ENCODE measurements at places on chromosomes 4 and X.

DNA sequence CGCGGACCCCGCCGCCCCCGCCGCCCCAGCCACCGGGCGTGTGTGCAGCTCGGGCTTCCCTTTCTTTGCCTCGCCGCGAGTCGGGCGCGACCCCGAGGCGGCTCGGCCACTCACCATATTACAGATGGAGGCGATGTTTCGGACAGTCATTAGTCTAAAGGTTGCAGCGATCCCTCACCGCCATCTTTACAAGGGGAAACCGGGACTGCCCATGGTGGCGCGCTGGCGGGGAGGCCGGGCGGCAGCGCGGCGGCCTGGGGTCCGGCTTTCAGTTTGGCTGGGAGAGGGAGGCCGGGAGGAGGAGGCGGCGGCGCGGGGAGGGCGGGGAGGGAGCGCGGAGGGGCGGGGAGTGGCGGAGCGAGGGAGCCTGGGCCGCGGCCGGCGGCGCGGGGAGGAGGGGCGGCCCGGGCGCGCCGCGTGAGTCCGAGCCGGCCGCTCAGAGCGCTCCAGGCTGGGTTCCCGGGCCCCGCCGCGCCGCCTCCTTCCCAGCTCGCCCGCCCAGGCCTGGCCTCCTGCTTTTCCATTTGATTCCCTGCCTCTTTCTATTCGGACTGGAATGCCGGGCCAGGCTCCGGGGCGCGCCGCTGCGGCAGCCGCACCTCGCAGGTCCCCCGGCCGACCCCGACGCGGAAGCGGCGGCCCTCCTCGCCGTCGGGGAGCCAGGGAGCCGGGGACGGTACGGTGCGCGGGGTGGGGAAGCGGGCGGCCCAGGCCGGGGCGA, at the start of gene USP46:
TSS of gene USP46 (minus strand) at position 301 of the 721 bp plus-strand sequence. CDS start at position 150, 151 bp downstream.
- peak; percentile 49 for DNase-seq

- no peak for DNase-seq
Measured at GRCh38 chrX:132375941-132376340, 112.9 kb downstream of the MBNL3 start.

GRCh38 chr4:76219299-76220055, 5.9 kb upstream of the SCARB2 start:
- DNase-seq = no peak

GRCh38 chr4:150461957-150462356, 120.0 kb upstream of the MAB21L2 start:
- no peak for DNase-seq

- DNase-seq = no peak
Measured at GRCh38 chr4:24693636-24694035, 101.7 kb upstream of the SOD3 start.

DNA sequence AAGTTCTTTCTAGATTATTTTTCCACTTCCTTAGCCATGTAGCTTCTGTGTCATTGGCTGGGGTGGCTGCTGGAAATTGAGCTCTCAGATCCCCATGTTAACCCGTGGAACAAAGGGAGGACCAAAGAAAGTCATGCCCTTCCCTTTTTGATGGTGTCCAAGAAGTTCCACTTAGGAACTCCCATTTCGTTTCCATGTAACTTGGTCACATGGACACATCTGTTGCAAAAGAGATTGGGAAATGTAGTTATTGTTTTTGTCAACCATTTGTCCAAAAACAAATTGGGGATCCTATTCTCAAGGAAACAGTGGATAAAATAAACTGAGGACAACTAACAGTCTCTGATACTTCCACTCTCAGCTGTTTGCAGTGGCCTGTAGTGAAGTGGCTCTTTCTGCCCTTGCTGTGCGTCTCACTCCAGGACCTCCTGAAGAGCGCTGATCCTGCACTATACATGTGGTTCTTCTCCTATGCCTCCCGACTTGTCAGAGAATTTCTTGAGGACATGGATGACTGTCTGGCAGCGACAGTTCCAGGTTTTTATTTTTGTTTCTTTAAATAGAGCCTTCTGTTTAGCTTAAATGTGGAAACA, 125.3 kb upstream of the LNX1 start:
- DNase-seq = no peak

- no peak for DNase-seq
Measured at GRCh38 chrX:19912-20571, 261.1 kb upstream of the PLCXD1 start.

DNA sequence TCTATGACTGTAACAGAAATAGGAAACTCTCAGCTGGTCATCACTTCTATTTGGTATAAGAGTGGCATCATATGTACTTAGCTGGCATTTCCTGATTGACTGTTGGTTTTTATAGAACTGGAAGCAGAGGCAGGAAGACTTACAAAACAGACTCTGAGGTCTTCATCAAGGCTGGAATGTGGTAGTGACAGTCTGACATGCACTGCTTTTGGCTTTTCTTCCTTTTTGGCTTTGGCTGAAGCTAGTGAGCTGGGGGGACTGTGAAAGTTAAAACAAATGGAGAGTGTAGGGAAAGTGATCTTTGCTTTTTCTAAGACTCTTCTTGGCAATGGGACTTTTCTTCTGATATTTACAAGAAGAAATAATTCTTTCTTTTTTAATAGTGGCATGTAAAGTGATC, 121.1 kb upstream of the SLC4A4 start:
- no peak for DNase-seq

DNA sequence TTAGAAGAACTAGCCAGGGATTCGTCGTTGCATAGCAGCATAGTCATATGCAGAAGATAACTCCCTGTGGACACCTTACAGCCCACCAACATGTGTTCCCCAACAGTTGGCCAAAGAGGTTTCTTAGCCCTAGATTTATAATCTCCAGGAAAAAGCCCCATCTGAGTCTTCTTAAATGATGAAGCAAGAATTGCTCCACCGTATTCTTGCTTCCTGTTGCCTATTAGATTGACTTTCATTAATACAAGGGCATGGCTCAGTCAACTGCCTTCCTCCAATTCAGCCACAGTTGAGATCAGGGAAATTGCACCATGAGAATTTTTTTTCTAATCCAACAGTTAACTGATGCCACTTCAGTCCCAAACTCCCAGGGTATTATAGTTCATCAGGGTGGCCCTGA, 5.2 kb upstream of the AFF2 start:
- DNase-seq = no peak

- DNase-seq = no peak
Measured at GRCh38 chr4:3402491-3403347, 39.0 kb upstream of the HGFAC start.

DNA sequence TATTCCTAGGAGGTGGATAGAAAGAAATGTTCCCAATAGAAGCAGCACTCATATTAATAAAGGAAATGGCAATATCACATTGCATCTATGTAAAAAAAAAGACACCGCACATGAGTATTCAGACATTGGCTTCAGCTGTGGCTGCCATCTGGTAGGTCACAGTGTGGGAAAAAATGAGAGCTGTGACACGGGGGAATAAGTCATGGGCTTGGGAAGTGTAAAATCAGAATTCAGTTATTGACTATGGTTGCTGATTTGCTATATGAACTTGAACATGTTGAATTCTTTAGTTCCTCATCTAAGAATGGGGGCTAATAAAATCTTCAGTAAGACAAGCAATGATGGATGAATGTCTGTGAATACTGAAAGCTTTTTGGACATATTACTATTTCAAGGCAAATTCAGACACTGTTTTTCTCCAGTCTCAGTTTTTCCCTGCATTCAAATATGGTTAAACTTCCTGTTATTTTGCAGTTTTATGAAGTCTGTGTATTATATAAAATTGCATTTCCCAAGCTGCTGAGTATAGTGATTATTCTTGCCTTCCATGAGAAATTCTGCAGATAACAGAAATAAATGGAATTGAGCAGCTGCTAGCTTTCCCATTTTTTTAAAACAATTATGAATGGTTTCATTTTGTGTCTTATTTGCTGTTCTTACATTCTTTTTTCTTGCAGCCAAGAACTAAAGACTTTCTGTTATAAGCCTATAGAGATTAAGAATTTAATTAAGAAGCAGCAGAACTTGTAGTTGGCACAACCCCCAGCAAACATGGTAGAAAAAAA, 221.0 kb downstream of the ANKRD50 start:
- no peak for DNase-seq

DNA sequence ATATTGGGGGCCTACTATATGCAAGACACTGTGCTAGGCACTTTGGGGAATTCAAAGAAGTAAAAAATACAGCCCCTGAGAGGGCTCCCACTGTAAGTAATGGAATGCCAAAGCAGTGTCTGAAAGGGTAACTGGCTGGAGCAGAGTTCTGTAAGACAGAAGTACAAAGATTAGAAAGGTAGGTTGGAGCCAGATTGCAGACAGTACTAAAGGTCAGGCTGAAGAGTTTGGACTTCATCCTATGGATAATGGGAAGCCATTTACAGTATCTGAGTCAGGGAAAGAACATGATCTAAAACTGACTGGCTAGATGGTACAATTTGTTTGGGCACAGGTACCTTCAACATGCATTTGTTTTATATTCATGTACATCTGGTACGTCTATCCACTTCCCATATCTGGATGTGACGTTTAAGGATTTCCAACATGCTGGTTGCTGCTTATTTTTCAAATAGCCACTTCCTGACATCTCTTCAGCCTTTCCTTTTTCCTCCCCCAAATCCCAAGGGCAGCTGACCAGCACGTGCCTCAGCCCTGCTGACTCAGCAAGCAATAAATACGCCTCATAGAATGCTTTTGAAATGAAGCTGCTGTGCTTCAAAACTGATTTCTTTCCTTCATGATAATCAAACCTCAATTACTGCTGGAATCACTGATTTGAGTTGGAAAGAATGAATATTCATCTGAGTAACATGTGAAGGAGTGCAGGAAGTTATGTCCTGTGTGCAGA, 9.5 kb downstream of the ENOX2 start:
- no peak for DNase-seq

DNA sequence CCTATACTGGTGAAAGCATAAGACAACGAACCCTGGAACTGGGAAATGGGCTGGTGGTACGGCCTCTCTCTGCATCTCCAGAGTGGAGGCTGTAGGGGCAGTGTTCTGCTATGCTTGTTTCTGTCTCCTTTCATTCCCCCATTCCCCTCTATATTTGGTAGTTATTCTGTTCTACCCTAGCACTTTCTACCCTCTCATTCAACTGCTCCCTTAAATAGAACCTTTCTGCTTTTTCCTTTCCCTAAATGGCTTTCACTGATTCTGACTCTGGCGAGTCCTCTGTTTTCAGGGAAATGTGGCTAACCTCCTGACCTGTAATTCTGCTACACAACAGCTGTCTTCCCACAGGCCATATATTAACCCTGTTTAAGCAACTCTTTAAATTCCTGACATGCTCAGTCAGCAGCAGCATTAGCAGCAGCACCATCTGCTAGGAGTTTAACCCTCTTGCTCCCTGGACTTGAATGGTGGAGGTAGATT, 94.2 kb downstream of the CXCL13 start:
- no peak for DNase-seq

GRCh38 chr4:1183985-1184773, 11.8 kb upstream of the SPON2 start:
- DNase-seq = peak; percentile 34

- no peak for DNase-seq
Measured at GRCh38 chrX:13142891-13143290, 98.5 kb upstream of the FAM9C start.

DNA sequence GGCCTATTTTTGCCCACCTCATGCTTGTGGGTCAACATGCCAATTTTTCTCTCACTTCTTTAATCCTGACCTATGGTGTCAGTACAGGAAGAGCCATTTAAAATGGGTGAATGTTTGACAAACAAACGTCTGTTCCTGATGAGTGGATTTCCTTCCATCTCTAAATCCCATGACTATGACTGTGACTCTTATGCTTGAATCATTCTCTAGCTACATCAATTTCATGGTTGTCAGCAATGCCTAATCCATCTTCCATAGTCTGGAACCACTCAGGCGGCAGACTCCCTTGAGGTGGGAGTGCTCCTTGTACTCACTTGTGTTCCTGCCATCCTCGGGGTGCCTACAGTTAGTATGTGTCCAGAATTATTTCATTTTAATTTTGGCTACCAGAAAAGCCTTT, 194.9 kb upstream of the RPS6KA3 start:
- DNase-seq = no peak

GRCh38 chr4:183977707-183978106, 72.6 kb downstream of the STOX2 start:
- DNase-seq = no peak

- no peak for DNase-seq
Measured at GRCh38 chr4:128483041-128483440, 195.4 kb upstream of the PGRMC2 start.

DNA sequence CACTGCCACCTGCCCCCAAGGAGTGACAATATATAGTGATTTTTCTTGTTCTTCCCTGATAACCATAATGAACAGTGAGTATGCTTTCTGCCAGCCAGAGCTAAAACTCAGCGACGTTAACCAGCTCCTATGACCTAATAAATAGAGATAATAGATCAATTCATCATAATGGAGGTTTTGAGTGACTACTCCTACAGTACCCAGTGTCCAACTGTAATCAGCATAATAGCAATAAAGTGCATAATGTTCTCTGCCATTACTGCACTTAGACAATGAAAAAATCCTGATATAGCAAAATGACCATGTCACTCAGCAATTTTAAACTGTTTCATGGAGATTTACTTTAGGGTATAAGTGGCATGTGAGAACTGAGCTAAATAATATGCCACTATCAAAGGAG, 20.7 kb upstream of the TXLNG start:
- DNase-seq = no peak

All from memory B cell (primary cell).